Ascending aorta (tissue), 2 donors: ENCODE measurements at places on chromosomes 4 and X. TPM values are rescaled to one million over a fixed set of nuclear protein-coding genes. Genes with fewer than 3 reads are reported as not detected.

DAPP1 gene
- total RNA-seq = not detected

MAGEB2 gene
- not detected for total RNA-seq

DKK2 gene
- total RNA-seq = 10.3 TPM

DNA sequence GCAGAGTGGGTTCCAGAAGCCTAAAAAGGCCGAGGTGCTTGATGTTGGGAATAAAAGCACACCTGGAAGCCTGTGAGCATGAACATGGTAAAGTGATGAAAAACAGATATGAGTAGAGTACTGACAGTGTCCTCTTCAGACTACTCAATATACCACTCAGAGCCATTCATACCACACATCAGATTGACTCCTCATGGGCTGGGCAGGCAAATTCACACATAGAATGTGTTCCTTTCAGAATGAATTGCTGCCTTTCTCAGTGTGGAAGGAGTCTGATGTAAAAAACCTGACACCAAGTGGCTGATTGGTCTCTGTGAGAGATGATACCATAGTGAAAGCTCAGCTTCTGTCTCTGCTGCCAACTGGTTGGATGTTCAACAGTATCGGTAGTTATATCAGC is 442.7 kb downstream of the RAPGEF2 start:
- no peak overlapping the region for H3K27ac ChIP-seq
- DNase-seq = no peak
- H3K4me3 ChIP-seq = no peak overlapping the region
- no peaks in the 10 kb centered on the region for H3K27me3 ChIP-seq

- DNase-seq = no peak
- H3K36me3 ChIP-seq = no peaks in the 10 kb centered on the region
- no peak overlapping the region for H3K27ac ChIP-seq
- no peaks in the 10 kb centered on the region for H3K4me1 ChIP-seq
- no peak overlapping the region for H3K4me3 ChIP-seq
- H3K27me3 ChIP-seq = no peaks in the 10 kb centered on the region
Observed at GRCh38 chr4:32574803-32575202, 1854.6 kb downstream of the PCDH7 start.

BEND2 gene
- total RNA-seq = not detected

GRCh38 chr4:150310159-150310895 is 232.1 kb downstream of the DCLK2 start:
- H3K27ac ChIP-seq = peak overlapping the region; percentile 52
- DNase-seq = no peak
- peaks cover 9% of the 10 kb centered on the region for H3K4me1 ChIP-seq

GRCh38 chr4:94920369-94920768 is 162.6 kb downstream of the BMPR1B start:
- no peak overlapping the region for H3K4me3 ChIP-seq
- no peaks in the 10 kb centered on the region for H3K36me3 ChIP-seq
- H3K27ac ChIP-seq = no peak overlapping the region
- no peaks in the 10 kb centered on the region for H3K27me3 ChIP-seq

- DNase-seq = no peak
- no peak overlapping the region for H3K27ac ChIP-seq
- no peaks in the 10 kb centered on the region for H3K27me3 ChIP-seq
- H3K4me3 ChIP-seq = no peak overlapping the region
Observed at GRCh38 chr4:24256547-24256946, 327.8 kb downstream of the DHX15 start.

- DNase-seq = no peak
- no peaks in the 10 kb centered on the region for H3K27me3 ChIP-seq
- no peak overlapping the region for H3K27ac ChIP-seq
- H3K4me1 ChIP-seq = no peaks in the 10 kb centered on the region
- H3K36me3 ChIP-seq = no peaks in the 10 kb centered on the region
Observed at GRCh38 chr4:151670843-151671242, 90.0 kb downstream of the GATB start.

DNA sequence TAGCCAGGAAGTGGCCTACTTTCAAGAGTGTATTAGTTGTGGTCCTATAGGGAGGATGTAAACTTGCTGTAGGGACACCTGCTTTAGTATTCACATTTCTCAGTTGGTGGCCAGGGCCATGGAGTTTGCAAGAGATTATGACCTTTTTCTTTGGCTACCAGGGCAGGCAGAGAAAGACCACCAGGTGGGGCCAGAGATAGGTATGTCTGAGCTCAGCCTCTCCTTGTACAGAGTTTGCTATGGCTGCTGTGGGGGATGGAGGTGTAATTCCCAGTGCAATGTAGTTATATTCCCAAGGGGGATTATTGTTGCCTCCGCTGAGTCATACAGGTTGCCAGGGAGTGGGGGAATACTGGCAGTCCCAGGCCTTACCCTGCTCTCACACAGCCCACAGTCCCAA is 26.3 kb upstream of the DACH2 start:
- H3K27ac ChIP-seq = no peak overlapping the region
- DNase-seq = no peak
- H3K4me1 ChIP-seq = no peaks in the 10 kb centered on the region
- no peak overlapping the region for H3K4me3 ChIP-seq

HGFAC gene
- 2.2 TPM for total RNA-seq

TXK gene
- not detected for total RNA-seq

COL4A6 gene
- under 0.01 TPM for total RNA-seq

DNA sequence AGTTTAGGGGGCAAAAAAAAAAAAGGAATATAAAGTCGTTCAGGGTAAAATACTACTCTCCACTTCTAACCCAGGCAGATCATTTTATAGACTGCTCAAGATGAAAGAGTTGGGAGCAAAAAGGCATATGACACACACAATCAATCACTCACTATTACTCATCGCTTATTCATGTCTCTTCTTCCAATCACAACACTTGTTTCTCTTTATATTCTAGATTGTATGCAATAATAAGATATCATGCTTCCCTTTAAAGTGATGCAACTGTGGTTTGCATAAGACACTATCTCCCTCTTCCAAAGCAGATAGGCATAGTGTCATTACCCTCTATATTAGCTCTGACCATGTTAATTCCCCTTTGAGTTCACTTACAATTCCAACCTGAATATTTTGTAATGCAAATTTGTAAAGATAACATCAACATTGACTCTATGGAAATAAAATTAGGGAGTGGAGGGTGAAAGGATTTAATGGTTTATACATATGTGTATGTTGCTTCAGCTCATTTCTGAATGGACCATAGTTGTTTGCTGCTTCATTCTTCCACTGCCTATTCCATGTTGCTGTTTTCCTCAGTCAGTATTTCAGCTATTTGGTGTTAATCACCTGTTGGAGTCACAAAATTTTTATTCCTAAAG is 154.9 kb upstream of the EPHA5 start:
- H3K27ac ChIP-seq = no peak overlapping the region
- H3K27me3 ChIP-seq = no peaks in the 10 kb centered on the region
- H3K36me3 ChIP-seq = no peaks in the 10 kb centered on the region
- H3K4me1 ChIP-seq = no peaks in the 10 kb centered on the region
- H3K4me3 ChIP-seq = no peak overlapping the region

- no peak overlapping the region for H3K27ac ChIP-seq
- DNase-seq = no peak
- H3K4me1 ChIP-seq = no peaks in the 10 kb centered on the region
- no peaks in the 10 kb centered on the region for H3K36me3 ChIP-seq
- no peaks in the 10 kb centered on the region for H3K27me3 ChIP-seq
Observed at GRCh38 chr4:77636902-77637301, 31.3 kb downstream of the CXCL13 start.

DNA sequence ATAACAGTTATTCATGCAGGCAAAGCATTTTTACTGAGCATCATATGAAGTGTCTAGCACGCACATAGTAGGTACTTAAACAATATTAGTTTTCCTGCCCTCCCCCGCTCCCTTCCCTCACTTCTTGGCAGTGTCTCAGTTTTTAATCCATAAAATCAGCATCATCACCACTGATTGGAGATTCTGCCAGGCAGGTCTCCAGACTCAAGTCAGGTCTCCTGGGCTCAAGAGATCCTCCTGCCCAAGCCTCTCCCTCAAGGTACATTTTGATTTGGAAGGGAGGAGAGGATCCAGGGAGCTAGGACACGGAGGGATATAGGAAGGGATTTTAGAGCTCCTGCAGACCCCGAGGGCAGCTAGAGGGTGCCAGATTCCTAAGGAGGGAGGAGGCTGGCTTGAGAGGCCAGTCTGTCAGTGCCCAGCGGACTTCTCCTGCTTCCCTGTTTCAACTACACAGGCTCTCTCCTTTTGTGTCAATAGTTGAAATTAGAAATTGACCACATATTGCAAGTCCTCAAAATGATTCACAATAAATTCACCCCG is 4.4 kb upstream of the FAT1 start:
- DNase-seq = no peak
- H3K4me3 ChIP-seq = no peak overlapping the region
- H3K4me1 ChIP-seq = no peaks in the 10 kb centered on the region
- H3K27ac ChIP-seq = no peak overlapping the region

GRCh38 chrX:98141466-98141865 is 1257.8 kb downstream of the RPA4 start:
- no peak overlapping the region for H3K4me3 ChIP-seq
- no peak for DNase-seq
- no peaks in the 10 kb centered on the region for H3K4me1 ChIP-seq
- H3K27ac ChIP-seq = no peak overlapping the region

BGN gene
- total RNA-seq = 1,387 TPM
